ENCODE measurements at places on chromosomes 6 and 20. TPM values are rescaled to one million over a fixed set of nuclear protein-coding genes. Genes with fewer than 3 reads are reported as not detected.

The FAM162B gene
- total RNA-seq = not detected

The SLPI gene
- total RNA-seq = not detected

The MAP7 gene
- 1.1 TPM for total RNA-seq

The TMX4 gene
- 32.5 TPM for total RNA-seq

The WFDC2 gene
- total RNA-seq = not detected

The RIN2 gene
- not detected for total RNA-seq

The UST gene
- 0.90 TPM for total RNA-seq

The RNF39 gene
- total RNA-seq = not detected

The CBLN4 gene
- total RNA-seq = not detected

The CDH4 gene
- total RNA-seq = not detected

GRCh38 chr6:155271145-155271544 is 7.3 kb downstream of the CLDN20 start:
- no peak overlapping the region for H3K4me3 ChIP-seq
- no peak for DNase-seq
- no peaks in the 10 kb centered on the region for H3K27me3 ChIP-seq
- H3K4me1 ChIP-seq = peaks cover 8% of the 10 kb centered on the region
- H3K27ac ChIP-seq = no peak overlapping the region

GRCh38 chr6:118859517-118860064 is 34.4 kb upstream of the ASF1A start:
- H3K27me3 ChIP-seq = no peaks in the 10 kb centered on the region
- peaks cover 10% of the 10 kb centered on the region for H3K4me1 ChIP-seq
- no peak for DNase-seq
- peaks cover 15% of the 10 kb centered on the region for H3K36me3 ChIP-seq

DNA sequence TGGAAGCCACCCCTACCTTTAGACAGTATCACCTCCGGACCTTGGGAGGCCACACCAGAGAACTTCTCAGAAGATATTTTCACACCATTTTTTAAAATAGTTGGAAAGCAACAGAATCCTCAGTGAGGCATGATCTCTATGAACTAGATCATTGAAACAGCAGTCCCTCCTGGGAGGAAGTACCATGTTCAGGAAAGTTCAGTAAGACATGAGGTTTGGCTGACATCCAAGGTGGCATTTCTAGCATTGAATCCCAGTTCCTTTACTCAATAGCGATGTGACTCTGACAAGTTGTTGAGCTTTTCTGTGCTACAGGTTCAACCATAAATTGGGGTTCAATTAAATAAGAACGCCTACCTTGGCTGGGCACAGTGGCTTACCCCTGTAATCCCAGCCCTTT is 169.0 kb downstream of the TBC1D7 start:
- no peak overlapping the region for H3K4me3 ChIP-seq
- H3K27me3 ChIP-seq = peaks cover 4% of the 10 kb centered on the region
- no peak for DNase-seq
- no peaks in the 10 kb centered on the region for H3K36me3 ChIP-seq

DNA sequence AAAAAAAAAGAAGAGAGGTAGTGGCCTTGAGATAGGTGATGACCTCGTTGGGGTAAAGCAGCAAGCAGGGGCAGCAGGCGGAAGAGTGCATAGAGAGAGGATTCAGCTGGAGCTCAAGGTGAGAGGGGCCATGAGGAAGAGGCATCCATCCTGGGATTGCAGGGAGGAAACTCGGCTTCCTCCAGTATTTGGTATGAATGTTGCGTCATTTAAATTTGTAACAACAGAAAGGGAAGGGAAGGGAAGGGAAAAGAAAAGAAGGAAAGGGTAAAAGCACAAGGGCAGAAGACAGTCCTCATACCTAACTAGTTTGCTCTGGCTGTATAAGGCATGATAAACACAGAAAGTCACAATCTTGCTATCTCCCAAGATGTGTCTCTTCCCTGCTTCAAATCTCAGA is 39.9 kb upstream of the MYB start:
- H3K4me1 ChIP-seq = peaks cover 44% of the 10 kb centered on the region
- no peaks in the 10 kb centered on the region for H3K27me3 ChIP-seq
- no peaks in the 10 kb centered on the region for H3K36me3 ChIP-seq
- no peak overlapping the region for H3K27ac ChIP-seq
- DNase-seq = no peak

DNA sequence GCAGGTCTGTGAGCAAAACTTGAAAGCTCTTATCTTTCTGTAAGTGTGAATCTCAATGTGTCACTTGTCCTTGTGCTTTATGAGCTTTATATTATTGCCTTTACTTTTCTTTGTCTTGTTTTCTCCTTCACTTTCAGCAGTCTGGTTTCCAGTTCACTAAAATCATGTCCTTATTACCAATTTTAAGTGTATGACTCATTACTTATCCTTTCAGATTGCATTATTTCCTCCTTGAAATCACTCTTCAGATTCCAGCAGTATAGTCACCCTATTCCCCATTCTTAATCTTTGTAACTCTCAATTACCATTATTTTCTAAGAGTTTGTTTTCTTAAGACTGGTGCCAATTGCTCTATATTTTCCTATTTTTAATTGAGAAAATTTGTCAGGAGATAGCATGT is 117.4 kb upstream of the GRIK2 start:
- H3K4me3 ChIP-seq = no peak overlapping the region
- no peak overlapping the region for H3K27ac ChIP-seq
- no peaks in the 10 kb centered on the region for H3K4me1 ChIP-seq
- DNase-seq = no peak
- H3K27me3 ChIP-seq = no peaks in the 10 kb centered on the region
- no peaks in the 10 kb centered on the region for H3K36me3 ChIP-seq

- no peak for DNase-seq
- H3K4me3 ChIP-seq = no peak overlapping the region
- peaks cover 6% of the 10 kb centered on the region for H3K36me3 ChIP-seq
- no peak overlapping the region for H3K27ac ChIP-seq
- peaks cover 26% of the 10 kb centered on the region for H3K4me1 ChIP-seq
Measured at GRCh38 chr6:117544716-117545115, 57.6 kb downstream of the GOPC start.

- no peaks in the 10 kb centered on the region for H3K4me1 ChIP-seq
- H3K36me3 ChIP-seq = no peaks in the 10 kb centered on the region
Measured at GRCh38 chr6:84274856-84275255, 47.4 kb upstream of the CEP162 start.

GRCh38 chr6:122818866-122819265 is 29.8 kb downstream of the SMPDL3A start:
- peaks cover 5% of the 10 kb centered on the region for H3K27me3 ChIP-seq
- H3K4me1 ChIP-seq = no peaks in the 10 kb centered on the region
- no peak for DNase-seq
- no peaks in the 10 kb centered on the region for H3K36me3 ChIP-seq
- no peak overlapping the region for H3K27ac ChIP-seq
- H3K4me3 ChIP-seq = no peak overlapping the region

- DNase-seq = peak; percentile 80
- peaks cover 2% of the 10 kb centered on the region for H3K36me3 ChIP-seq
- H3K27me3 ChIP-seq = peaks cover 8% of the 10 kb centered on the region
- H3K4me1 ChIP-seq = peaks cover 44% of the 10 kb centered on the region
Measured at GRCh38 chr6:7108964-7109836, 1.4 kb downstream of the RREB1 start.

- no peak overlapping the region for H3K27ac ChIP-seq
- H3K4me1 ChIP-seq = peaks cover 3% of the 10 kb centered on the region
- H3K27me3 ChIP-seq = no peaks in the 10 kb centered on the region
Measured at GRCh38 chr6:21064756-21065340, 528.7 kb upstream of the SOX4 start.

GRCh38 chr20:39452583-39453340 is 490.6 kb downstream of the DHX35 start:
- H3K36me3 ChIP-seq = no peaks in the 10 kb centered on the region
- DNase-seq = no peak
- no peak overlapping the region for H3K27ac ChIP-seq

DNA sequence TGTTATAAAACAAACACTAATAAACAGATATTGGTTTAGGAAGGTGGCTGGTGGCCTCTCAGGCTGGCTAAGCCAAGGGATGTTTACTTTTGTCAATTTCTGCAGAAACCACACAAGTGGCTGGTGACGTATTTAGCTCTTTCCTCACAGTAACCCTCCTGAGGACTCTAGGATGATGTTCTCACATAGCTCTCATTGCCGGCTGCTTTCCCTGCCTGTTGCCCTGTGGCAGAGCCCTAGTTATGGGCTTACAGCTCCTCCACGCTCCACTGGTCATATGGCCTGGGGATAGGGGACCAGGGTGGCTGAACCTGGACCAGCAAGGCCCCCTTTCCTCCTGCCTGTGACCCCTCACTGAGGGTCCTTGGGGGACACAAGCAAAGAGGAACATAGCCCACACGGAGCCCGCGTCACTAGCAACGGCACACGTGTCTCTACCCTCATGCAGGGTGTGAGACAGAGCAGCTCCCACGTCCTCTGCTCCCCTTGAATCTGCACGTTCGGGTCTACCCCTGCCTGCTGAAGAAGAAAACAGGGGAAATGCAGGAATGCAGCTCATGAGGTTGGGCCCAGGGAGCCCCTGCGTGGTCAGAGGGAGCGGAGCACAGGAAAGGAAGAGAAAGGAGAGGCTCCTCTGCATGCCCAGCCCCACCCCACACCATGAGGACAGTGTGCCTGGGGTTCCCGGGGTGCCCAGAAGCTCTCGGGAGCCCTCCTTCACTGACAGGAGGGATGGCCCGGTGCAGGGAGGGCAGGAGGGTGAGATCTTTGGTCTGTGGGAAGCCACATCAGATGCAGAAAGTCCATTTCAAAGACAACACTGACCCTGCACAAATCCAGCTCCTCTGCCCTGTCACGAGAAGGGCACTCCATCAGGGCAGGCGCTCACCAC is 13.9 kb downstream of the RAMACL start:
- H3K27me3 ChIP-seq = no peaks in the 10 kb centered on the region
- no peak overlapping the region for H3K27ac ChIP-seq
- no peaks in the 10 kb centered on the region for H3K4me1 ChIP-seq
- H3K36me3 ChIP-seq = no peaks in the 10 kb centered on the region
- H3K4me3 ChIP-seq = no peak overlapping the region

DNA sequence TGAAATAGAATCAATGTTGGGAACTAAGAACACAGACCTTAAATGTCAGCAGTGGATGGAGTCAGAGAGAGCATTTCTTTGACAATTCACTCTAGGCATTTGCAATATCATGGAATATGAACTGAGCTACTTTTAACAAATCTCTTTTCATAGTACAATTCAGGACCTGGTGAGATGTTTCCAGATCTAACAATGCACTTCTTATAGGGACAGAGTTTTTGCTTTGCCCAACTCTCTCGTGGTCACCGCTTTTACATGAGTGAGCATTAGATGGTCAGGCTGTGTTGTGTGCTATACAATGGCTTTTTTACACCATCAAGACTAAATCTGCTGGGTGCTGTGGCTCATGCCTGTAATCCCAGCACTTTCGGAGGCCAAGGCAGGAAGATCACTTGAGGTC is 233.6 kb downstream of the ATXN1 start:
- H3K4me3 ChIP-seq = no peak overlapping the region
- H3K27ac ChIP-seq = no peak overlapping the region
- H3K36me3 ChIP-seq = peaks cover 29% of the 10 kb centered on the region
- H3K27me3 ChIP-seq = no peaks in the 10 kb centered on the region

- H3K36me3 ChIP-seq = no peaks in the 10 kb centered on the region
- DNase-seq = no peak
- no peak overlapping the region for H3K27ac ChIP-seq
- peaks cover 4% of the 10 kb centered on the region for H3K27me3 ChIP-seq
Measured at GRCh38 chr20:17808782-17809181, 109.0 kb downstream of the BANF2 start.

DNA sequence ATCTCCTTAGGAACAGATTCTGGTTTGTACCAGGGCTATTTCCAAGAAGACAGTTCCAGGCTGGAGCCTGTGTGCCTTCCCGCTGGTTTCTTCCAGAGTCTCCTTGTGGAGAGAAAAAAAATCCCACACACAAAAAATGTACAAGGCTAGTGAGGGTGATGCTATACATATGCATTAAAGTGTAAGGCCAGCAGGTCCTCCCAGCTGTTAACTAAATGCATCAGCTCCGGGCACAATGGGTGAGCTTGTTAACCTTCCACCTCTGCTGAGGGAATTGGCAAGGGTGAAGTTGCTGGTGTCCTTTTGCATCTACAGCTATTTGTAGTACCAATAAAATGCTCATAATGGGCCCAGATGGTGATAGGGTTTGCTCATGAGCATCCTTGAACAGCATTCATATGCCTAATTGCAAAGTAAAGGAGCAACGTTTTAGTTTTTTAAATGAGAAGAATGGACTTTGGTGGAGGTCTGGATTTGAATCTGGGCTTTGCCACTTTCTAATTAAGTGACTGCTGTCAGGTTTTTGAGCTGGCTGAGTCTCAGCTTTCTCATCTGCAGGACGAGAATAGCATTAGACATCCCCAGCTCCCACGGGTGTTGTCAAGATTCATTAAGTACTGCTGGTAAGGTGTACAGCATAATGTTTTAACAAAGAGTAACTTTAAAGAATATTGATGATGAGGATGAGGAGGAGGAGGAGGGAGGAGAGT is 361.8 kb downstream of the QKI start:
- H3K4me1 ChIP-seq = no peaks in the 10 kb centered on the region
- DNase-seq = no peak
- no peaks in the 10 kb centered on the region for H3K36me3 ChIP-seq
- no peak overlapping the region for H3K27ac ChIP-seq
- peaks cover 5% of the 10 kb centered on the region for H3K27me3 ChIP-seq
- no peak overlapping the region for H3K4me3 ChIP-seq

GRCh38 chr6:83138758-83139157 is 54.3 kb downstream of the PGM3 start:
- H3K27ac ChIP-seq = no peak overlapping the region
- H3K36me3 ChIP-seq = peaks cover 22% of the 10 kb centered on the region
- no peaks in the 10 kb centered on the region for H3K4me1 ChIP-seq
- H3K4me3 ChIP-seq = no peak overlapping the region

DNA sequence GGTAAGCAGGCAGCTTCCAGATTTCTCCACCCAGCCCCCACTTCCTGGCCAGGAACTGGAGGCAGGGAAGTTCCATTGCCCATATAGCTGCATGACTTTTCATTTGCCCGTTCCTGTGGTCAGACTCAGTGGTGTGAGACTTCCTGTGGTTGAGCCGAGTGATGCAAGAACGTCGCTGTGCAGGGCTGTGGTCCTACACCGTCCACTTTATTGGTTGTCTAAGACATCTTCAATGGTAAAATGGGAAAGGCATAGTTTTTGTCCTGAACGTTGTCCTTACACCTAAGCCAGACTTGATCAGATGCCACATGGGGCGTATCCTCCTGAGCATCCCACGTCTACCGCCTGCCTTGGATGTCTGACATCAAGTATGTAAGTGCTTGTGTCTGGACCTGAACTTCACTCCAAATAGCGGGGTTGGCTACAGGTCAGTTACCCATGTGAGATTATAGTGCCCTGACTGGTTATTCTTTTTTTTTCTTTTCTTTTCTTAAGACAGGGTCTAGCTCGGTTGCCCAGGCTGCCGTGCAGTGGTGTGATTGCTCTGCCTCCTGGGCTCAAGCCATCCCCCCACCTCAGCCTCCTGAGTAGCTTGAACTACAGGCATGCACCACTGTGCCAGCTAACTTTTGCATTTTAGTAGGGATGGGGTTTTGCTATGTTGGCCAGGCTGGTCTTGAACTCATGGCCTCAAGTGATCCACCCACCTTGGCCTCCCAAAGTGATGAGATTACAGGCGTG is 25.9 kb upstream of the GTSF1L start:
- H3K4me1 ChIP-seq = peaks cover 44% of the 10 kb centered on the region
- peak overlapping the region; percentile 98 for H3K27ac ChIP-seq
- no peaks in the 10 kb centered on the region for H3K27me3 ChIP-seq

GRCh38 chr6:14035874-14036273 is 81.7 kb upstream of the CD83 start:
- peaks cover 8% of the 10 kb centered on the region for H3K4me1 ChIP-seq
- H3K36me3 ChIP-seq = no peaks in the 10 kb centered on the region
- no peak overlapping the region for H3K4me3 ChIP-seq
- DNase-seq = no peak

GRCh38 chr6:148827416-148828045 is 80.7 kb downstream of the UST start:
- peaks cover 18% of the 10 kb centered on the region for H3K27me3 ChIP-seq
- no peaks in the 10 kb centered on the region for H3K36me3 ChIP-seq
- H3K4me3 ChIP-seq = no peak overlapping the region
- peaks cover 5% of the 10 kb centered on the region for H3K4me1 ChIP-seq

GRCh38 chr6:142884214-142885035 is 60.6 kb downstream of the HIVEP2 start:
- H3K27me3 ChIP-seq = no peaks in the 10 kb centered on the region
- DNase-seq = peak; percentile 56
- H3K4me1 ChIP-seq = peaks cover 68% of the 10 kb centered on the region
